HuH-7 (cell line): ENCODE measurements at places on chromosomes 13 and 19.

DNA sequence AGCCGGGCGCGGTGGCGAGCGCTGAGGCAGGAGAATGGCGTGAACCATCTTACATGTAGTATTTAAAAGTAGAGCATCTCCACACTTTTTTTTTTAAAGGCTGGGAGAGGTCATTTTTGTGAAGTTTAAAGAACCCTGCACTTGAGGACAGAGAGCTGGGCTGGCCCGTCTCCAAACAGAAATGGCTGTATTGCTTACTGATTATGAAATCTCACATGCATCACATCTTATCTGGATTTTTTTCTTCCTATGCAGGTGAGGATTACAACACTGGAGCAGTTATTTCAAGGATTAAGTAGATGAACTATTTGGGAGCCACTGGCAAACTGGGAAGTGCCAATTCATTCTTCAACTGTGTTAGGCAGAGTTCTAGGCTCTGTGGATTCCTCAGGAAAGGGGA is 59.5 kb downstream of the TEX26 start:
- no peak for DNase-seq

GRCh38 chr13:19158006-19158405 is 23.6 kb downstream of the TUBA3C start:
- DNase-seq, result no peak

DNA sequence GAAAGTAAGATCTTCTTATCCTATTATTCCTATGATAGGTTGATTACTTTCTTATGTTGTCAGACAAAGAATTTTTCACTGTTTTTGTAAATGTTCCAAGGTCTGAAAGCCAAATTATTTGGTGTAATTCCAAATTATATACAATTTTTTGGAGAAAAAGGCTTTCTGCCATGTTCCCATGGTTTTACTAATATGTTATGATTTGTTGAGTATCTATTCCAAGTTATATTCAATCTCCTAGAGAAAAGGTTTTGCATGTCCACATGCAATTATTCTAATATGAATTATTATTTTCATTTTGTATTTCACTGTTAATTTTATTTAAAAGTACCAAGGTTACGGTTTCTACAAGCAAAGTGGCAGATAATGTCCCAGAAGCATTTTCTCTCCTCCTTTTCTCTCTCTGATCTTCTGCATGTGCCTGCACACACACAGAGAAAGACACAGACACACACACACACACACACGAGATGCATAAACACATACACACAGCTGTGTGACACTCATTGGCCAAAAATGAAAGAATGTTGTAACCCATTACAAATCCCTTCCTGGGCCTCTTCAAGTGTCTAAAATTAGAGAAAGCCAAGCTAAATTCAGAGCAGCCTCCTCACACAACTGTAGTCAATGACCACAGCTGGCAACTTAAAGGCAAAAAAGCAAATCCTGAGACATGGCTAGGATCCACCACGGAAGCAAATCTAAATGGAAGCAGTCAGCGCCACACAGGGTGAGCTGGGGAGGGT is 621.0 kb downstream of the EFNB2 start:
- no peak for DNase-seq

DNA sequence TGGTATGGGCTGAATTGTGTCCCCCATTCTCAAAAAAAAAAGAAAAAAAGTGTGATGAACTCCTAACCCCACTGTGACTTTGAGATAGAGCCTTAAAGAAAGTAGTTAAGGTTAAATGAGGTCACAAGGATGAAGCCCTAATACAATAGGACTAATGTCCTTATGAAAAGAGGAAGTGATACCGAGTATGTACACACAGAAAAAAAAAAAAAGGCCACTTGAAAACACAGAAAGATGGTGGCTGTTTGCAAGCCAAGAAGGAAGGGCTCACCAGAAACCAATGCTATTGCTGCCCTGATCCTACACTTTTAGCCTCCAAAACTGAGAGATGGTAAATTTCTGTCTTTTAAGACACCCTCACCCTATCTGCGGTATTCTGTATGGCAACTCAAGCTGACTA is 955.6 kb downstream of the PCDH17 start:
- no peak for DNase-seq

DNA sequence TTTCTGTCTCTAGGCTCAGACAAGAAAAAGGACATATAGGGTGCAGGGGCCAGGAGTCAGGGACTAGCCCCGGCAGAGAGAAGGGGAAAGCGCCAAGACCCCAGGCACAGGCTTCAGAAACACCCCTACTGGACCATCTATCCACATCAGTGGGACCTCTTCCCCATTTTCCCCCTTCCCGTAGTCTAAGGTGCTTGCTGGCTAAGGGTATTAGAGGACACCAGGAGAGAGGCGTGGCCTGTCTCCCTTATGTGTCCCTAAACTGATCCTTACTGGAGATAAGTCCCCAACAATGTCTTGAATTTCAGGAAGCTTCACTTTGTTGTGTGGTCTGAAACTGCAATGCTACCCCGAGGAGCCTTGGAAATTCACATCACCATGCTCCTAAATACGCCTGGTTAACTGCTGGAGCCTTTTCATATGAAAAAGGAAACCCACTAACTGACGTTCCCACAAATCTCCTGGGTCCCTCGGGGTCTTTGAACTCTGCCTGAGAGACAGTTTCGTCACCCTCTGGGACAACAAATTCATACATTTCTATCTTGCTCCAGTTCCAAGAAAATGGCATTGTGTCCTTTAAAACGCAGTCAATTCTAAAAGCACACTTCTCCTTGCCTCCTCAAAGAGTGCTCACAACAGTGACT is 197.7 kb downstream of the COL4A1 start:
- no peak for DNase-seq

DNA sequence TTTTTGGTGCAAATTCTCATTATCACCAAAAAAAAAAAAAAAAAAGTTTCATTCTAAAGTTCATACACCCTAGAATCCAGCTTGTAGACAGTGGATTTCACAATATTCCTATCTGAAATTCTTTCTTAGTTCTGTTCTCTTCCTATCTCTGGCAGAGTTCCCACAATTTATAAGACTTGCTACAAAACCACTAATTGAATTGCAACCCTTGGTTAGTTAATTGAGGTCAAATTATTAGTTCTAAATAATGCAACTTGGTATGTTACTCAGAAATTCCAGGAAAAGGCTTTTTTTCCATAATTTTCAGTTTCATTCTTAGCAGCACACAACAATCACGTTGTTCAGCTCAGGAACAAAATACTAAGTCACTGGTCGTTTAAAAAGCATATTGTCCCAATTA is 58.5 kb downstream of the SPATA13 start:
- DNase-seq, result no peak

GRCh38 chr19:7934766-7935165 is 8.7 kb downstream of the TIMM44 start:
- no peak for DNase-seq

- no peak for DNase-seq
Observed at GRCh38 chr13:26821672-26822071, 61.1 kb upstream of the GPR12 start.

DNA sequence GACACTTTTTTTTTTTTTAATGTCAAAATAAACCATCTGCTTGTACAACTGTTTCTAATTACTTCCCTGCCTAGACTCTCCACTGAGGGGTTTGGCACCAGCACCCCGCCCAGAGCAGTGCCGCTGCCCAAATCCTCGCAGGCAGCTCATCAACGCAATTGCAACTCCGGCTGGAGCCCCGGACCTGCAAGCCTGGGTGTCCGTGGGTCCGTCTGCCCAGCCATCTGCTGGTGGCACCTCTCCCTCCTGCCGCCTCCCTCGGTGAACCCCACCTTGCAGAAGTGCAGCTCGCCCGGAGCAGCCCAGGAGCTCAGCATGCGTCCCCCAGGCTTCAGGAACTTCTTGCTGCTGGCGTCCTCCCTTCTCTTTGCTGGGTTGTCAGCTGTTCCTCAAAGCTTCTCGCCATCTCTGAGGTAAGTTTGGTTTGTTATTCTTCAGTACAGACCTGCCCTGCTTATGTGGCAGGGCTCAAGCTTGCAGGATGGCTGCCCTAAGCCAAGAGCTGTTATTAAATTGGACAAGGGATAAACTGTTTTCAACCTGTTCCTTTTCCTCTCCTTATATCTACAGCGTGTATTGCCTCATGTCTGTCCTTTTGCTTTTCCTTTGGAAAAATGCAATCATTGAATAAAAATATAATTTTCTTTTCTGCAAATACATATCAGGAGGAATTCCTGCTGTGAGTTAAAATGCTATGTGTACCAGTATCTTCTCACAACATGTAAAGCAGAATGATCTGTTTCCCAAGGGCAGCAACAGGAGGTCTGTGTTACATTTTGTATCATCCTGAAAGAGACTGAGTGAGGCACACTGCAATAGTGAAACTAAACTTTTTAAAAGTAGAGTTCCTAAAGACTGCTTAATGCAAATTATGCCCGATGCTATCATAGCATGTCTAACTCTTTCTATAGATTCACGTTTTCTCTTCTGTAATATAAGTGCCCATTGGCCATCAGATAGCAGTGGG is at the start of gene ITGBL1:
Gene ITGBL1, plus strand, starts transcription at position 157 of the 967 bp plus-strand sequence. Its CDS starts 159 bp downstream, at position 316.
- DNase-seq, result no peak

DNA sequence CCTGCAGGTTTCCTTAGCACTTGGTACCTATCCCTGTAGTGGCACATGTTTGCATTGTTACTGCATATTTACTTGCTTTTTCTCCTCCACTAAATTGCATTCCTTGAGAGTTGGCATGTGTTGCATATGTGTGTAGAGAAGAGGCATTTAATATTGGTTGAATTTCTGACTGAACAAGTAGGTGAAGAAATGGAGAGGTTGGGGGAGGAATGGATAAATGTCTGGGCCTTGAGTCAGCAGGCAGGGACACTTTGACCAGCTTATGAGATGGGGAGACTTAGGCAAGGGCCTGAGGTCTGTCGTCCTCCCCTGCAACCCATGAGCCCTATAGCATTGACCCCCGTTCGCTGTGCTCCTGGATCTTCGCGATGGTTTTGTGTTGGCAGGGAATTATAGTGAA is 2.0 kb upstream of the GPR18 start:
- no peak for DNase-seq

DNA sequence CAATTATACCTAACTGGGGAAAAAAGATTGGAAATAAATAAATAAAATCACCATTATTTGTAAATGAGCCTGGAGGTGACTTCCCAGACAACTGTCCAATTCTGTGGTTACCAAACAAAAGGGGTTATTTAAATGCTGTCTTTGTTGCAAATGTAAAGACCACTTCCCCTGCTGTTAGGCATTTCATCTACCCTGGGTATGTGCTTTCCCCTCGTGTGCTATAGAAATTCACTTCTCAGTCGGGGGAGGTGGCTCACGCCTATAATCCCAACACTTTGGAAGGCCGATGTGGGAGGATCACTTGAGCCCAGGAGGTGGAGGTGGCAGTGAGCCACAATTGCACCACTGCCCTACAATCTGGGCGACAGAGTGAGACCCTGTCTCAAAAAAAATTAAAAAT is 101.9 kb upstream of the AKAP11 start:
- no peak for DNase-seq

DNA sequence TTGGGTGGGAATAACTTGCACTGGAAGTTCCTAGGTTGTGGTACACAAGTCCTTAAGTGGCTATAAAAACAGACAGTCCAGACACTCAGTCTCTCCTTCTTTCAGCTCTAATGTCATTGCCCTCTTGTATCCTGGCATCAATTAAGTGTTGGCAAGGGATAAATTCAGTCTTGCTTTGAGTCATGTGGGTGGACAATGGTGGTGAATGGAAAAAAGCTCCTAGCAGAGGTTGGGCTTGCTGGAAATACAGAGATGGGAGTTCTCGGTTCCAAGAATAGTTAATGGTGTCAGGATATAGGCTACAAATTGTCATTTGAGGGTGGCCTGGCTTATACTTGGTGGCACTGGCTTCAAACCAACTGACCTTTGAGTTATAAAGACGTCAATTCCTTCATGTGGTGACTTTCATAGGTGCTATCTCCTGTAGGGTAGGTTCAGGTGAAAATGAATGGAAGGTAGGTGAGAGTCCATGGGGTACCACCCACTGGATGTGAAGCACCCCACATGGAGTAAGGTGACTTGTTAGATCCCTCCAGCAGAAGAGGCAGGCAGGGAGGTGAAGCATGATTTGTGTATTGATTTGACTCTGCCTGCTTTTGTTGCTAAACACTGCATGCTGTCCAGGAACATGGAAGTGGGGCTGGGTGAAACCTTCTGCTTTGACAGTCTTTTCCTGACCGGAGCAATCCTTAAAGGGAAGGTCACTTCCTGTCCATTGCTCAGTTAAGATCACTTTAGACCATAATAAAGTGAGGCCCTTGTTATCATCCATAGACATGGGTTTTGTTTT is 102.0 kb downstream of the LACC1 start:
- no peak for DNase-seq

DNA sequence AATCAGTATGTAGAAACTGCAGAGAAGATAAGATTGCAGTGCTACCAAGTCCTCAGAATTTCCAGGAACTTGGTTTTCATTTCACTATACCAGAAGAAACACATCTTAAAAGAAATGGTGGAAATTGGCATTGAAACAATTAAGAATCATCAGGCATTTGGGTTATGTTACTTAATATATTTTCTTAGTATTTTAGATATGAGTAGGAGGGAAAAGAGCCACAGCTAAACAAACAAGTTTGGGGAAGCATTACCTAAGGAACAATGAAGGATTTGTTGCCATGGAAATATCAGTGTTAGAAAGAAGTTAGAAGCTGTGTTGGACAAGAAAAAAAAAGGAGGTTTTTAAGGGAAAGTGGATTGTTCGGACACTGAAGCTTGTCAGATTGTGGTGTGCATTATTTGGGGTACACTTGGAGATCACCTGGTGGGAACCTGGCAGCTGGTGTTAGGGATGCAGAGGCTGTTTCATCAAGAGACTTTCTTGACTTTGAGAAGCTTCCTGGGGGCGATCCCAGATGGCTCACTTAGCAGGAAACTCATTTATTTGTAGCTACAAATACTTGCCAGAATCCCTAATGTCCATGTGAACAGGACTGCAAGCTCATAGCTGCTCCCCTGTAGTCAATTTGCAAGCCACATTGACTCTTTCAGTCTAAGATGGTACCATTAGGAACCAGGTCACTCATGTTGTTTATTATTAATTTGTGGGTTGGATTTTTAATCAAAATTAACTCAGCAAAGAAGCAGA is 246.7 kb downstream of the RFC3 start:
- DNase-seq, result no peak

DNA sequence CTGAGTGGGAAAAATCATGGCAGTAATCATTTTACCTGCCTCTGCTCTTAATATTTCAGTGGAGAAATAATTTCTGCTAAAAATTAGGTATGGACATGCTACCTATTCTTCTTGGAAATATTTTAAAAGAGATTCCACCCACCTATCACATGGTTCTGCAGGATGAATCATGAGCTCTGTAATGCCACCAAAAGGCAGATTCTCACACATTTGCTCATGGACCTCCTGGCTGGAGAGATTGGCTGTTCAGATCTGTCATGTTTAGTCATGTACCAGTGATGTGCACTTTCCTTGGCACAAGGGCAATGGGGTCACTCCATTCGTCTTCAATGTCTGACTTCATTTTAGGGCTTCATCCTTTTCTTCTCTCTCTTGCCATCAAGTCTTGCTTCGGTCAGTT is 101.8 kb upstream of the MBNL2 start:
- DNase-seq, result no peak

- no peak for DNase-seq
Observed at GRCh38 chr19:49188626-49189200, 31.1 kb downstream of the TRPM4 start.

GRCh38 chr19:1289686-1290025 is 4.0 kb downstream of the EFNA2 start:
- no peak for DNase-seq
